Endothelial cell (in vitro differentiated cells): ENCODE measurements at places on chromosomes 4 and X.

DNA sequence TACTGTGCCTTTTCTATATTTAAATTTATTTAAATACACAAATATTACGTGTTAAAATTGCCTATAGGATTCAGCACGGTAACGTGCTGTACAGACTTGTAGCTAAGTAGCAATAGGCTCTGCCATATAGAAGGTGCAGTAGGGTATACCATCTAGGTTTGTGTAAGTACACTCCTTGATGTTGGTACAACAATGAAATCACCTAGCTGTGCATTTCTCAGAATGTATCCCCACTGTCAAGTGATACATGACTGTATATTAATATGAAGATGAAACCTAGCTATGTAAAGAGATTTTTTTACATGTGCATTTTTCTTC is 431.2 kb downstream of the KCTD8 start:
- no peak for DNase-seq
- no peaks in the 10 kb centered on the region for H3K4me1 ChIP-seq
- H3K27ac ChIP-seq = no peak overlapping the region
- H3K36me3 ChIP-seq = peaks cover 10% of the 10 kb centered on the region
- no peak overlapping the region for H3K4me3 ChIP-seq
- no peaks in the 10 kb centered on the region for H3K27me3 ChIP-seq

- no peak overlapping the region for H3K4me3 ChIP-seq
- H3K27me3 ChIP-seq = peaks cover 2% of the 10 kb centered on the region
- peaks cover 24% of the 10 kb centered on the region for H3K4me1 ChIP-seq
- H3K27ac ChIP-seq = no peak overlapping the region
- DNase-seq = no peak
Observed at GRCh38 chr4:48193096-48193836, 59.2 kb upstream of the TXK start.

GRCh38 chrX:132331000-132331399 is 111.8 kb upstream of the RAP2C start:
- H3K4me3 ChIP-seq = no peak overlapping the region
- no peaks in the 10 kb centered on the region for H3K27me3 ChIP-seq
- peaks cover 12% of the 10 kb centered on the region for H3K4me1 ChIP-seq
- no peak overlapping the region for H3K27ac ChIP-seq
- no peak for DNase-seq
- H3K36me3 ChIP-seq = no peaks in the 10 kb centered on the region

- DNase-seq = no peak
- peaks cover 2% of the 10 kb centered on the region for H3K27me3 ChIP-seq
- H3K4me3 ChIP-seq = peak overlapping the region; percentile 78
- H3K27ac ChIP-seq = peak overlapping the region; percentile 61
- H3K36me3 ChIP-seq = peaks cover 24% of the 10 kb centered on the region
Observed at GRCh38 chrX:3142259-3143042, 101.2 kb downstream of the ARSF start.

- H3K27me3 ChIP-seq = no peaks in the 10 kb centered on the region
- no peak overlapping the region for H3K27ac ChIP-seq
- no peaks in the 10 kb centered on the region for H3K36me3 ChIP-seq
- no peak for DNase-seq
- H3K4me3 ChIP-seq = no peak overlapping the region
- H3K4me1 ChIP-seq = no peaks in the 10 kb centered on the region
Observed at GRCh38 chr4:70496231-70496630, 22.1 kb upstream of the AMTN start.

GRCh38 chr4:7964890-7965662 is 25.4 kb upstream of the AFAP1 start:
- peaks cover 21% of the 10 kb centered on the region for H3K4me1 ChIP-seq
- H3K27ac ChIP-seq = no peak overlapping the region
- peaks cover 4% of the 10 kb centered on the region for H3K36me3 ChIP-seq
- no peak for DNase-seq
